ENCODE measurements at places on chromosomes 16 and 17. TPM values are rescaled to one million over a fixed set of nuclear protein-coding genes. Genes with fewer than 3 reads are reported as not detected.

Gene ENKD1
- total RNA-seq, result 13.0 TPM

Gene MT4
- not detected for total RNA-seq

GRCh38 chr16:83615953-83616350, 191.8 kb upstream of the HSBP1 start:
- DNase-seq, result no peak

GRCh38 chr16:89732142-89732917, 11.0 kb downstream of the ZNF276 start:
- DNase-seq, result no peak

DNA sequence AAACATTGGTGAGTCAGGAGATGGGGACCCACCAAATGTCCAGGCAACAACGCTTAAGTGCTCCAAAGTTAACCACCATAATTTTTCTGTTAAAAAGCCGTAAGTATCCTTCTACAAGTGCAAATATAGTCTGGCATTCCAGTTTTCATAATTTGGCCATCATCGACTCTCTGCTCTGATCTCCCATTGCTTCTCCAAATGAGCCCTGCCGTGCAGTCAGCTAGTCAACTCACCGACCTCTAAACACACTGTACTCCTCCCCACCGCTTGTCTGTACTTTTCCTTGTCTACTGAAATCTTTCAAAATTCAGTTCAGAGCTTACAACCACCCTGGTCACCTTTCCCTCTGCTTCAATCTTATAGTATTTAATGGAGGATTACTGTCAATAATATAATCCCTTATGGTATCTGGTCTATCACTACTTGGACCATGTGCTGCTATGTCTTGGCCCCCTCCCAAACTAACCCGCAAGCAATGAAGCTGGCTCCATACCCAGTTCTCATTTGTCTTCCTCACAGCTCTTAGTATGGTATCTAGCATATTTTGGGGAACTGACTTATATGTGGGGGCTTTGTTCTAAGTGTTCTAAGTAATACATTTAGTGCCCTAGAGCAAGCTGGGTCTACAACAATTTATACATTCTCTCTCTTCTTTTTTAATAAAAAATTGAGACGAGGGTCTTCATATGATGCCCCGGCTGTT, 52.7 kb upstream of the SLC25A19 start:
- DNase-seq, result no peak

DNA sequence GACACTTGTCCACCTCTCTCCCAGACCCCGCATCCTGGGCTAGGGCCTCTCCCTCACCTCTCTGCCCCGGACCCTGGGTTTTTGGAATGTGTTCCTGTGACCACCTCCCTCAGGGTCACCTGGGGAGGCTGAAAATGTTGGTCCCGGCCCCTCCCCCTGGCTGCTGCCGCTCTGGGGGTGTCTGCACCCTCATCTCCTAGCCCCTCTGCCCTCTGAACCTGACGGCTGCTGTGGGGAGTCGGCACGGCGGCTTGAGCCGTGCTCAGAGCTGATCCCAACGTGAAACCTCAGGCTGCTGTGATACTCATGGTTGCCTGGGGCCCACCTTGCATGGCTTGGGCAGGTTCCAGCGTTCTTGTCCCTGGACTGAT, 42.8 kb downstream of the ADCY7 start:
- no peak for DNase-seq

DNA sequence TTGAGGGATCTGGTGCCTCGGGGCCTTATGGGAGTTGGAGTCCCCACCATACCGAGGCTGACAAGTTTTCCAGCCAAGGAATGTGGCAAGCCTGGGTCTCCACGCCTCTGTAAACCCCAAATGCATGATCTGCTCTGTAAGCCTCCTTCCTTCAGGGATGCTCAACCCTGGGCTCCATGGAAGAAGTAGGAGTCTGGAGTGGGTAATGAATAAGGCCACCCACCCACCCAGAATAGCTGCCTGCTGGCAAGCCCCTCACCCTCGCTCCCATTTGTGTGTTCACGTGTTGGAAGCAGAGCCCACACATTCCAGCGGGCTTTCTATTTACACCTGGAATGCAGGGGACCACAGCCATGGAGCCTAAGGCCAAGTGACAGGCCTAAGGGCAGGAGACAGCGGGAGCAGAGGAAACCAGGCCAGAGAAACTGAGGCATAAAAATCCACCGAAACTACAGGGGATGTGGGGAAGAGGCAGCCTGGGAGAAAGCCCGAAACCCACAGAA, 4.4 kb downstream of the DLG4 start:
- no peak for DNase-seq

DNA sequence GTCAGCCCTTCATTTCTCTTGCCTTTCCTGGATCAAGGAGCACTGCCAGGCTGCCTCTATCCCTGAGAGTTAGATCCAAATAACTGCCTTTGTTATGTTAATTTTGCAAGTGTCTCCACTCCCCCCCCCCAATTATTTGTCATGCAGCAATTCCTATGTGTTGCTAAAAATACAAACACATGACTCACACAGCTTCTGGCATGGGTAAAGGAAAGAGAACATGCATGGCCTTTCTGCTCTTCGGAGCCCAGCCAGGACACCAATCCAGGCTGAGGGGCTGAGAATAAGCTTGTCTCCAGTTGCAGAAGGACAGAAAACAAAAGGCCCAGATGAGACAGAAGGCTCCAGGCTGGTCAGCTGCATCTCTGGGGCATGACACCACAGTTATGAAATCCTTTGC, 148.0 kb upstream of the TNRC6C start:
- no peak for DNase-seq

DNA sequence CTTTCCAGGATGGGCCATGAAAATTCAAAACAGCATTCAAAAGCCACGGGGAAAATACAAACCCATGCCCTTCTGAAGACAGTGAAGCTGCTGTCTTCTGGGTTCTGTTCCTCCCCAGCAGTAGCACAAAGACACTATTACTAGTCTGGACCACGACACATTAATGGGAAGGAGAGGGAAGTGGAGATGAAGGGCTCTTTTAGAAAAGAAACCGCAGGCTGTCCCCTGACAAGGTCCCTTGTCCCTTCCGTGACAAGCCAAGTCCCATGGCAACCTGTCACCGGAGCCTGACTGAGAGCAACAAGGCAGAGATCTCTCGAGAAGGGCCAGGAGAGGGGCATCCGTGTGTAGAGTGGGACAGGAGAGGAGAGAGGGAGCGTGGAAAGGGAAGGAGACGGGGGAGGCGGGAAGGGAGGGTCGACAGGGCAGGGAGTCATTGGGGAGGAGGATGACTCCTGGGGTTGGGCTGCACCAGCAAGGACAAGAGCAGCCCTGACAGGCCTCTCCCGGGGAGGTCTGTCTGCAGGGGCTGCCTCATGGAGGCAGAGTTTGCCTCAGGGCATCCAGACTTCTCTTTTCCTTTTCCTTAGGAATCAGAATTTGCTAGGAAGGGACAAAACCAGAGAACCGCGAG, 436.2 kb downstream of the SLC39A11 start:
- DNase-seq, result no peak

- no peak for DNase-seq
Observed at GRCh38 chr17:61443475-61443882, 8.7 kb upstream of the TBX4 start.

GRCh38 chr16:50733468-50733867, 8.4 kb upstream of the CYLD start:
- peak; percentile 7 for DNase-seq
